ENCODE measurements at places on chromosomes 11 and 22.

GRCh38 chr11:117230286-117230961 is 1.4 kb downstream of the PCSK7 start:
- DNase-seq: peak; percentile 54

DNA sequence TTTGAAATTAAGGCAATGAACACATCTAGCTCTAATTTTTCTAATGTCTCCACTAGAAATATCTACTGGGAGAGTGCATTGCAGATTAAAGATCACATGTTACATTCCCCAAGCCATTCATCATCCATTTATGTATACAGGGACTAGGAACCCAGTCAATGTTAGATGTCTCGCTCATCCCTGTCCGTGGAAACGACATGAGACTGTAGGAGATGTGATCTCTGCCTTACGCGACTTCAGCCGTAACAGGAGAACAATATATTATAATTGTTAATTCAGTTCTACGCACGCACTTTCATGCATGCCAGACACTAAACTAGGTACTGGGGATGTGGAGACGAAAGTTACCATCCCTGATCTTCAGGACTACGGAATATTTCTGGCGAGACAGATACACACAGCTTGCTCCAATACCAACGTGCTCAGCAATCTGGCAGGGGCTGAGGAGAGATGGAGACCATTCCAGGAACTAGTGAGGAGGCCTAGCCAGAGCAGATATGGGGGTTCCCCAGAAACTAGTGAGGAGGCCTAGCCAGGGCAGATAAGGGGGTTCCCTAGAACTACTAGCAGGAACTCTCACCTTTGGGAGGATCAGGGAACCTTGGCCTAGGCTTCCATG is 706 bp downstream of the DCPS start:
- DNase-seq: no peak

DNA sequence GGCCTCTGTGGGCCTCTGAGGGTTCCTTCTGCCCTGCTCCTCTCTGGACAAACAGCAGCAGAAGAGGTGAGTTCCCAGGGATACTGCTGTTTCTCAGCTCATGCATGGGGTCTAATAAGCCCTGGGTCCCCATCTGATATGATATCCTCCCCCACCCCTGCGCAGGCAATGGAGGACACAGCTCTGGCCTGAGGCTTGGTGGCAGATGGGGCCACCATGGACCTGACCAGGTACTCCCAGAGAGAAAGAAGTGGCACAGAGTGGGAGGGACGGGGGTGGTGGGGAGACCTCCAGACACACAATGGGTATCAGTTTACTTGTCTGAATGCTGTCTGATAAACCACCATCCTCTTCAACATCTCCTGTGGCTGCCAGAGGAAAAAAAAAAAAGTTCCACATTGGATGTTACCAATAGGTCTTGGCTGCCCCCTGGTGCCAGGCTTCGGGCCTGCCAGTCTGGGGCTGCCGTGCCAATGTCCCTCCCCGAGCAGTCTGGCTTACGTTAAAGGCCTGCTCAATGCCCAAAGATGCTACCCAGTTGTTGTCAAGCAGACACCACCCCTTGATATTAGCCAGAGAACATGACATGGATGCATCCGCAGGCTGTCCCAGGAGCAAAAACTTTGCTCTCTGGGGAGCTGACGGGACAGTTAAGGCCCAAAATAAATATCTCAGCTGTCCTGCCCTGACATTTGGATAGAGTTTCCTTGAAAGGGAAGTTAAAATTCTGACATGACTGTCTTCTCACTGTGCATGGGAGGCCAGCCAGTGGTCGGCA is 27.9 kb upstream of the ABCC8 start:
- DNase-seq: peak; percentile 72

GRCh38 chr11:82494988-82495432 is 238.7 kb downstream of the FAM181B start:
- DNase-seq: no peak

DNA sequence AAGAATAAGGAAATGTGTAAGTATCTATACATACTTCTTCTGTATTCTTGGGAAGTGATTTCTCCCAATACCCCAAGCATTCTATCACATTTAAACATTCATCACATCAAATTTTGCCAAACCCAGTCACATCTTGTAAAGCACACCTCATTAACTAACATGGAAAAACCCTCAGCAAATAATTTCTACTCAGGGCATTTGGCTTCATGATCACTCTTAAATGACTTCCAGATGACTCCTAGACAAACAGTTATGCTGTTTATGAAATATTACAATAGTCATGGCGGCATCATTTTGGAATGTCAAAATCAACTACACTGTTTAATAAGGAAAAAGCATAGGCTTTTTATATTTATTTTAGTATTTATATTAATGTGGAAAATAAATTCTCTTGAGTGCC is 47.3 kb upstream of the CCDC34 start:
- DNase-seq: no peak

DNA sequence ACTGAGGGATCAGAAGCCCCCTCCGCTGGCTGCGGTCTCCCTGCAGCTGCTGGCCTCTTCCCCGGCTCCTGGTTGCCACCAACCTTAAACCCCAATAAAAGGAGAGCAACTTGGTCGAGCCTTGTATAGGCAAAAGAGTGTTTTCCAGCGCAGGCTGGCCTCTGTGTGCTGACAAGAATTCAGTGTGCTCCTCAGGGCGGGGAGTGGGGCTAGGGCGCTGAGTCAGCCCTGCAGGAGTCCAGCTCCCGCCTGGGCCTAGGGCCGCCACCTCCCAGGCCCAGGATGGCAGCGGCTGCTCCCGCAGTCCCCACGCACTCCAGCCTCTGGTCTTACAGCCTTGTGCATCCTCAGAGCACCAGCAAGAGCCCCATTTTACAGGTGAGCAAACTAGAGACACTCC is at the start of gene SHISAL1:
Gene SHISAL1 (minus strand): TSS at position 186 of the 400 bp plus-strand sequence. CDS start 12,006 bp downstream, outside the sequence.
- DNase-seq: no peak

DNA sequence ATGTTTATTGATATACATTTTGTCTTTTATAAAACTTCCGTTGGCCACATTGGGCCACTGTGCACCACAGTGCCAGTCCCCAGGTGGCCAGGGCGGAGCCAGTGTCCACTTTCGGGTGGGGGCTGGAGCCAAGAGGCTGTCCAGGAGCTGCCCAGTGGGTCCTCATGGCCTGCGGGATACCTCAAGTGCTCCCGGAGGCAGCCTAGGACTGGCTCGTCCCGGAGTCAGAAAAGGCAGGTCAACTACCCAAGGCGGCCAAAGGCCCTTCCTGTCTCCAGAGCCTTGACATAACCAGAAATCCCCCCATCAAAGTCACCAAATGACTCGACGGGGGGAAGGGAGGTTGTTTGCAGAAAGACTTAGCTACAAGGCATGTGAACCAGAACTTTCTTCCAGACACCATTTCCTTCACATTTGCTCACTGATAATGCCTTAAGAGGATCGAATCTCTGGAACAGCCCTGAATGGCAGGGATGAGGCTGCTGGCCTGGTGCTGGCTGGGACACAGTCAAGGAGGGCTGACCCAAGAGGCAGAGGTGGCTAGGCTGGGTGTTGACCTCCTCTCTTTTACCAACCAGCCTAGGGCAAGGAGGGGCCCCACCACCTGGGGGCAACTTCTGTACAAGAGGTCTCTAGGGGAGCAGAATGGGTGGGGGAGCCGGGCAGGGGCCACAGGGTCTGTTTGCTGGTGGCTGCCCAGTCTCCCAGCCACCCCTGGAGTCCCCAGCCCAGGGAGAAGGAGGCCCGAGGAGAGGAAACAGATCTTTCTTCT is 8.4 kb downstream of the MRGPRF start:
- DNase-seq: no peak

- DNase-seq: no peak
Observed at GRCh38 chr11:96008161-96008720, 84.3 kb upstream of the MTMR2 start.

GRCh38 chr11:44727114-44727372 is 281 bp downstream of the TSPAN18 start:
- DNase-seq: no peak

GRCh38 chr11:132639986-132640385 is 892.3 kb downstream of the OPCML start:
- no peak for DNase-seq

- DNase-seq: no peak
Observed at GRCh38 chr11:6738590-6738989, 33.2 kb downstream of the OR2AG2 start.

- peak; percentile 43 for DNase-seq
Observed at GRCh38 chr11:66418168-66418985, 2.5 kb upstream of the NPAS4 start.

DNA sequence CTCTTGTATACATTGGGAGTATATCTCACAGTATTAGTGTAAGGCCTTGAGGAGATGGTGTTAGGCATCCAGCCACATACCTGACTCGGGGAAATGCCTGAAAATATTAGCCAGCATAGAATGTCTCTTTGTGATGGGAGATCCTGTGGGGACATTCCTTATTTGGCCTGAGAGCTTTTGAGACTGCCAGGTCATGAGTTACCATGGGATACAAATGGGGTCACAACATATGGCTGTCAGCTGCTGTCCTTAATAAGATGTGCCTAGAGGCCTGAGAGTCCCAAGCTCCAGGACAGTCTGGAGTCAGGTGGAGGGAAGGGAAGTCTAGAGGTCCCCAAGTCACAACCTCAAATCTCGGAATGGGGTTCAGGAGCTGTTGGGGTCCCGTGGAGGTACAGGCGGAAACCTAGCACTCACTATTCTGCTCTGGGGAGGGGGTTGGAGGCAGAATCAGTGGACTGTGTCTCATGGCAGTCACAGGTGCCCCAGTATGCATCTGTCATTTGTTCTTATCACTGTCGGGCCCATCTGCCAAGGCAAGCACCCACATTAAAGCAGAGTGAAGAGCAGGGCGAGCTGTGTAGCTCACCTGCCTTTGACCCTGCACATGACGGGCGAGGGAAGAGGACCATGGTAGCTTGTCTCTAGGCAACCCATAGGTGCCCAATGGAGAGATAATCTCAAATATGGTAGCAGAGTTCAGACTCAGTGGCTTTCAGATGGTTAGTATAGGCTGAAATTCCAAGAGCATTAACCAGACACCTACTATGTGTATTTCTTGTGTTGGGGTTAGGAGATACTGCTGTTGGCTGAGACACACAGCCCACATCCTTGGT is 29.9 kb downstream of the KCNQ1OT1 start:
- DNase-seq: no peak

DNA sequence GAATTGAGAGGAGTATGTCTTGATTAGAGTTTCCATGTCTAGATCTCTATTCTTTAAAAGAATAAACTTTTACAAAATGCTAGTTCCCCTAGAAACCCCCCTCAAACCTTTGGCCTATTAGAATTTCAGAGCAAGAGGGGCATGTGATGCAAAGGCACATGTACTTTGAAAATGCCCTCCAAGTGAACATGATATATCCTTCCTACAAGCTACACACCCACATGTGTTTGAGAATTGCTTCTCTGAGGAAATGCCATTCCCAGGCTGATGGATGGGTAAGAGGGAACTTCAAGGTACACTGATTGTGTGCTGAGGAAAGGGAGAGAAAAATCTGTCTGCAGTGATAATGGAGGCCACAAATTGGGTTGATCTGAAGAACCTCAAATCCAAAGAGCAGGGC is 59.5 kb upstream of the PSMA1 start:
- DNase-seq: no peak

- DNase-seq: no peak
Observed at GRCh38 chr11:77111277-77111676, 8.6 kb downstream of the OMP start.

GRCh38 chr11:19419808-19420207 is 179.1 kb upstream of the E2F8 start:
- no peak for DNase-seq

DNA sequence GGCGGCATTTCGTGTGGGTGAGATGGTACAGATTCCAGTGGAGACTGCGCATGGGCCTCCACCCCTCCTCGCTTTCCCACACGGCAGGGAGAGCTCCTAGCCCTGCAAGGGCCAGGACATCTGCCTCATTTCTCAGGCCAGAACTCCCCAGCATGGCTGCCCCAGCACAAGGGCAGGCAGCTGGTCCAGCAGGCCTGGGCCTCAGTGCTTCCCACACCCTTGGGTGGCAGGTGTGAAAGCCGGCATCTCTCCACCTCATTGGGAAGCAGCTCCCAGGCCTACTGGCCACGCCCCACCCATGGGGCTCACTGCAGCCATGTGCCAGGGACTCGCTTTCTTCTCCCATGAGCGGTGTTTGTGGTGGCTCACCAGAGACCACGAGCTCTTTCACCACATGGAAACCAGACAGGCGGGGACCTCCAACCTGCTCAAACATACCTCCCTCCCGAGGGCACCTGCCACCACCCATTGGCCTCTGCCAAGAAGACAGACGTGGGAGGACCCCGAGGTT is 79.1 kb downstream of the NAT10 start:
- no peak for DNase-seq

- DNase-seq: no peak
Observed at GRCh38 chr11:122804796-122805195, 33.5 kb upstream of the CRTAM start.

- no peak for DNase-seq
Observed at GRCh38 chr11:47440054-47440476, 8.9 kb downstream of the RAPSN start.

DNA sequence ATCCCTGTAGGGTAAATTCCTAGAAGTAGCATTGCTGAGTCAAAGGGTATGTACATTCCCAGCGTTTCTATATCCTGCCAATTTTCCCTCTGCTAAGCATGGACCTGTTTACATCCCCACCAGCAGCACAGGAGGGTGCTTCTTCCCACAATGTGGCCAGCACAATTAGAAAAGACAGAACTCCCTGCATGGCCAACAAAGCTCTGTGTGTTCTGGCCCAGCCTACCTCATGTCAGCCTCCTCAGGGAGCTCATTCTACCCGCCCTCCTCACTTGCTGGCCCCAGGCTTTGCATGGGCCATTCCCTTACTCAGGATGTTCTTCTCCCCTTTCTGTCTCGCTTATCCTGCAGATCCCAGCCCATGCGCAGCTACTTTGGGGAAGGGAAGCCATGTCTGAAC is 186.1 kb downstream of the DSCAML1 start:
- DNase-seq: no peak

DNA sequence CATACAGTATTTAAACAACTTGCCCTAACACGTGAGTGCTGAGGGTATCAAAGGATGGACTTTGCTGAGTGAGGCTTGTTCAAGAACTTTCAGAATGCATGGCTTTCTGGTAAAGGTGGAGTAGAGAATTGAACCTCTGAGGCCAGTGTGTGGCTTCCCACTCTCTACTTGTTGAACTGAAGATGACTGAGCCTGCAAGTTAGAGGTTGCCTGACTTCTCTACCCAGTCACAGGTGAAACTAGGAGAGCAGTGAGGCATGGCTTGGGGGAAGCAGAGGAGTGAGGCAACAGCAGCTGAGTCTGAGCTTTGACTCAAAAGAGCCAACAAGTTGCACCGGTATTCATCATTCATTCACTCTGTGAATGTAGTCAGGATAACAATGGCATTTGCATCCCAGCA is 256.4 kb upstream of the SESN3 start:
- no peak for DNase-seq

- no peak for DNase-seq
Observed at GRCh38 chr22:26236991-26237390, 67.7 kb downstream of the SEZ6L start.

All from activated CD4-positive, alpha-beta T cell treated with anti-CD3 and anti-CD28 coated beads for 4 hours (primary cell).